ENCODE measurements at places on chromosomes 2 and 18. TPM values are rescaled to one million over a fixed set of nuclear protein-coding genes. Genes with fewer than 3 reads are reported as not detected.
A peak's percentile ranks its signal among the peaks of the same experiment; 100 is the strongest.

- no peak overlapping the region for H3K27ac ChIP-seq
- no peak for DNase-seq
These were observed 50.2 kb downstream of the CABYR start for GRCh38 chr18:24189007-24189528.

DNA sequence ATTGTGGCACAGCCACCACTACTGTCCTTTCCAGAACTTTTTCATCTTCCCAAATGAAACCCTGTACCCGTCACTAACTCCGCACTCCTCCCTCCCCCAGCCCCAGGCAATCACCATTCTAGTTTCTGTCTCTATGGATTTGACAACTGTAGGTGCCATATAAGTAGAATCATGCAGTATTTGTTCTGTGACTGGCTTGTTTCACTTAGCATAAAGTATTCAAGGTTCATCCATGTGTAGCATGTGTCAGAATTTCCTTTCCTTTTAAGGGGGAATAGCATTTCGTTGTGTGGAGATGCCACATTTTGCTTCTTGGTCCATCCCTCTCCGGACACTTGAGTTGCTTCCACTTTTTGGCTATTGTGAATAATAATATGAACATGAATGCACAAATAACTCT is 842 bp upstream of the CKAP2L start:
- H3K27ac ChIP-seq: peak overlapping the region; percentile 74
- H3K4me3 ChIP-seq: peak overlapping the region; percentile 90
- peaks cover 14% of the 10 kb centered on the region for H3K4me1 ChIP-seq
- no peaks in the 10 kb centered on the region for H3K36me3 ChIP-seq
- H3K27me3 ChIP-seq: no peaks in the 10 kb centered on the region
- no peak for DNase-seq

DNA sequence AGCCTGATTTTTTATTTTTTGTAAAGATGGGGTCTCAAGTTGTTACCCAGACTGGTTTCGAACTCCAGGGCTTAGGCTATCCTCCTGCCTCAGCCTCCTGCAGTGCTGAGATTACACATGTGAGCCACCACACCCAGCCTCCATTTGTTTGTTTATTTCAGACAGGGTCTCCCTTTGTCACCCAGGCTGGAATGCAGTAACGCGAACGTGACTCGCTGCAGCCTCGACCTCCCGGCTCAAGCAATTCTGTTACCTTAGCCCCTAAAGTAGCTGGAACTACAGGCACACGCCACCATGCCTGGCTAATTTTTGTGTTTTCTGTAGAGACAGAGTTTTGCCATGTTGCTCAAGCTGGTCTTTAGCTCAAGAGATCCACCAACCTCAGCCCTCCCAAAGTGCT is 27.2 kb downstream of the UBXN4 start:
- peaks cover 45% of the 10 kb centered on the region for H3K36me3 ChIP-seq
- DNase-seq: no peak
- no peak overlapping the region for H3K27ac ChIP-seq
- no peaks in the 10 kb centered on the region for H3K27me3 ChIP-seq
- no peaks in the 10 kb centered on the region for H3K4me1 ChIP-seq

- H3K36me3 ChIP-seq: no peaks in the 10 kb centered on the region
- no peak overlapping the region for H3K4me3 ChIP-seq
- no peaks in the 10 kb centered on the region for H3K4me1 ChIP-seq
- H3K27me3 ChIP-seq: no peaks in the 10 kb centered on the region
These were observed 97.4 kb upstream of the NABP1 start for GRCh38 chr2:191580581-191580980.

HADHB gene
- total RNA-seq: 80.2 TPM

GRCh38 chr2:138395565-138396306 is 105.8 kb upstream of the SPOPL start:
- no peaks in the 10 kb centered on the region for H3K4me1 ChIP-seq
- H3K27me3 ChIP-seq: no peaks in the 10 kb centered on the region
- DNase-seq: no peak
- H3K36me3 ChIP-seq: no peaks in the 10 kb centered on the region
- no peak overlapping the region for H3K27ac ChIP-seq
- no peak overlapping the region for H3K4me3 ChIP-seq

GRCh38 chr2:38653380-38653714 is 12.6 kb upstream of the GALM start:
- no peak overlapping the region for H3K27ac ChIP-seq
- H3K36me3 ChIP-seq: no peaks in the 10 kb centered on the region
- H3K4me3 ChIP-seq: peak overlapping the region; percentile 13
- H3K4me1 ChIP-seq: peaks cover 34% of the 10 kb centered on the region

DNA sequence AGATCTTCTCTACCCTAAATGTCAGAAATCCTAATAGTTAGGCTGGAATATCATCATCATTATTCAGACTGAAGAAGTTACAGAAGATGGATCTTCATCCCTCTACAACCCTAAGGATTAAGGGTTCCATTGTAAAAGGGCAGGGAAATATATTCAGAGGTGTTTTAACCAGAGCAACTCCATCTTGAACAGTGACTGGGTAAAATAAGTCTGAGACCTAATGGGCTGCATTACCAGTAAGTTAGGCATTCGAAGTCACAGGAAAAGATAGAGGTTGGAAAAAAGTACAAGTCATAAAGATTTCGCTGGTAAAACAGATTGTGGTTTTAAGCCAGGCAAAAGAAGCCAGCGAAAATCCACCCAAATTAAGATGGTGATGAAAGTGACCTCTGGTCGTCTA is 968.7 kb downstream of the CNTNAP5 start:
- H3K27ac ChIP-seq: no peak overlapping the region
- H3K27me3 ChIP-seq: no peaks in the 10 kb centered on the region
- no peaks in the 10 kb centered on the region for H3K4me1 ChIP-seq

GRCh38 chr2:240687045-240687740 is 4.5 kb upstream of the AQP12A start:
- H3K36me3 ChIP-seq: no peaks in the 10 kb centered on the region
- H3K27ac ChIP-seq: no peak overlapping the region
- H3K4me1 ChIP-seq: peaks cover 4% of the 10 kb centered on the region
- no peaks in the 10 kb centered on the region for H3K27me3 ChIP-seq

GRCh38 chr2:156908825-156909224 is 348.7 kb upstream of the GALNT5 start:
- H3K27me3 ChIP-seq: no peaks in the 10 kb centered on the region
- no peaks in the 10 kb centered on the region for H3K36me3 ChIP-seq
- DNase-seq: no peak

DNA sequence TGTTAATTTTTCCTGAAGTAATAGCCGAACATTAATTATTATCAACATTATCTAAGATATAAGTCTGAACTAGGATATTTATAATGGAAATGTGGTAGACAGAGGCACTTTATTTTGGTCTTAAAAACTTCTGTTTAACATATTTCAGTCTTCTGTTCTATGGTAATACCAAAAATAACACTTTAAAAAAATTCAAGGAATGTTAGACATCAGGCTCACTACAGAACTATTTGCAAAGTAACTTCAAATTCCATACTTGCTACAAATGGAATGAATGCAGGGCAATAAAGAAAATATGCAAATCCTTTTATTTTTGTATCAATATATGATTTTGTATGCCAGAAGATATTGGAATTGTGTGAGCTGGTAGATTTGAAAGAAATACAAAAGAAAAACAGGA is 345.5 kb upstream of the DSEL start:
- H3K27ac ChIP-seq: no peak overlapping the region
- H3K27me3 ChIP-seq: no peaks in the 10 kb centered on the region
- H3K4me1 ChIP-seq: no peaks in the 10 kb centered on the region
- H3K4me3 ChIP-seq: no peak overlapping the region
- DNase-seq: no peak

PLCD4 gene
- 0.16 TPM for total RNA-seq

All from CD8-positive, alpha-beta memory T cell (primary cell).